ENCODE measurements at places on chromosomes 2 and 18.

GRCh38 chr2:8622924-8623465 is 58.9 kb upstream of the ID2 start:
- H3K27me3 ChIP-seq: no peaks in the 10 kb centered on the region
- no peak overlapping the region for H3K27ac ChIP-seq
- no peak for DNase-seq
- H3K4me1 ChIP-seq: no peaks in the 10 kb centered on the region

- DNase-seq: no peak
- no peaks in the 10 kb centered on the region for H3K4me1 ChIP-seq
- no peaks in the 10 kb centered on the region for H3K27me3 ChIP-seq
- H3K27ac ChIP-seq: no peak overlapping the region
- no peak overlapping the region for H3K4me3 ChIP-seq
- H3K36me3 ChIP-seq: no peaks in the 10 kb centered on the region
These were observed 76.2 kb downstream of the WDR7 start for GRCh38 chr18:56727399-56727798.

GRCh38 chr18:26963292-26963691 is 97.8 kb upstream of the AQP4 start:
- no peak overlapping the region for H3K4me3 ChIP-seq
- H3K27ac ChIP-seq: no peak overlapping the region
- peaks cover 4% of the 10 kb centered on the region for H3K4me1 ChIP-seq

DNA sequence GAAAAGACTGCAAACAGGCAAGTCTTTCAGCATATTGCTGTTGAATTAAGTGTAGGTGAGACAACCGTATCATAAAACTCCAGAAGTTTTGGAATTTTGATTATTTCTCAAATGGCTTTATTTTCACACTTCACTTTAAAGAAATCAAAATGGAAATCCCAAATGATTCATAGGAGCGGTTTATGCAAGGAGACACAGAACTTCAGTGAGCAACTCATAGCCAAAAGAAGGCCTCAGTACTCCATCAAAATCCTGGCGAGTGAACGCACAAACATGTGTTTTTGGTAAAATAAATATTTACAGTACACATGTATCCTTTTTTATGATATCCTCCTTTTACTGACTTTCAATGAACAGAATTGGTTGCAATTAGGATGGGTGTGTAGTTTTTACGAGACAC is 140.4 kb upstream of the APCDD1 start:
- H3K27me3 ChIP-seq: no peaks in the 10 kb centered on the region
- DNase-seq: no peak
- no peak overlapping the region for H3K4me3 ChIP-seq
- no peaks in the 10 kb centered on the region for H3K36me3 ChIP-seq

- H3K27ac ChIP-seq: no peak overlapping the region
- H3K4me1 ChIP-seq: peaks cover 3% of the 10 kb centered on the region
- no peaks in the 10 kb centered on the region for H3K27me3 ChIP-seq
- no peak for DNase-seq
- H3K36me3 ChIP-seq: peaks cover 18% of the 10 kb centered on the region
These were observed 11.1 kb downstream of the NR4A2 start for GRCh38 chr2:156321243-156321904.

- no peak overlapping the region for H3K27ac ChIP-seq
- no peaks in the 10 kb centered on the region for H3K4me1 ChIP-seq
- no peaks in the 10 kb centered on the region for H3K27me3 ChIP-seq
- no peak overlapping the region for H3K4me3 ChIP-seq
- DNase-seq: no peak
These were observed 84.4 kb downstream of the SESTD1 start for GRCh38 chr2:179180242-179180641.

Data from esophagus squamous epithelium (tissue), 5 donors.